ENCODE measurements at places on chromosomes 7 and 10.

- DNase-seq: no peak
Measured at GRCh38 chr7:136890399-136890798, 21.9 kb downstream of the CHRM2 start.

DNA sequence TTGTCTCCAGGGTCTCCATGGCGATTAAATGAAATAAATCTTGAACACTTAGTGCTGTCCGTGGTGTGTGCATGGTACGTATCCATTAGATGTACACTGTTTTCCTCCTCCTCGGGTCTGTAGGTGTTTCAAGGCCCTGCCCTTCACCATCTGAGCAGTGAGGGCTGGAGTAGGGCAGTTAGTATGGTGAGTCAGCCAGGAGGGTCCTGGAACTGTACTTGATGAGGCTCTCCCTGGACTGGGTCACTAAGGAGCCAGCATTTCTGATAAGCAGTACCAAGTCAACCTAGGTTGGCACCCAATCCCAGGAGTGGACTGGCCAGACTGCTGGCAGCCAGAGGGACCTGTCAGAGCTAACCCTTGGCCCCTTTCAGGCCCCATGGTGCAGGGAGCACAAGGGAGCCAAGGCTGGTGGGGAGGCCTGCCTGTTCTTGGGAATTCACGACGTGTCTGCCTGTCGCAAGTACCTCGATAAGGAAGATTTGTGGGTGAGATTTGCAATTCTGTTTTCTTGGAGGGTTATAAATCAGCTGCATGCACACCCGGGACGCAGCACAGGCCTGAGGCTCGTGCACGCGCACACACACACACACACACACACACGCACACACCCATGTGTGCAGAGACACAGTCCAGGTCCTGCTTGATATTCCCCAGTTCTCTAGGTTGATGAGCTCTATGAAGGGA, 114.2 kb downstream of the ZMIZ1 start:
- no peak for DNase-seq

- DNase-seq: no peak
Measured at GRCh38 chr7:88357781-88358525, 51.3 kb upstream of the STEAP4 start.

DNA sequence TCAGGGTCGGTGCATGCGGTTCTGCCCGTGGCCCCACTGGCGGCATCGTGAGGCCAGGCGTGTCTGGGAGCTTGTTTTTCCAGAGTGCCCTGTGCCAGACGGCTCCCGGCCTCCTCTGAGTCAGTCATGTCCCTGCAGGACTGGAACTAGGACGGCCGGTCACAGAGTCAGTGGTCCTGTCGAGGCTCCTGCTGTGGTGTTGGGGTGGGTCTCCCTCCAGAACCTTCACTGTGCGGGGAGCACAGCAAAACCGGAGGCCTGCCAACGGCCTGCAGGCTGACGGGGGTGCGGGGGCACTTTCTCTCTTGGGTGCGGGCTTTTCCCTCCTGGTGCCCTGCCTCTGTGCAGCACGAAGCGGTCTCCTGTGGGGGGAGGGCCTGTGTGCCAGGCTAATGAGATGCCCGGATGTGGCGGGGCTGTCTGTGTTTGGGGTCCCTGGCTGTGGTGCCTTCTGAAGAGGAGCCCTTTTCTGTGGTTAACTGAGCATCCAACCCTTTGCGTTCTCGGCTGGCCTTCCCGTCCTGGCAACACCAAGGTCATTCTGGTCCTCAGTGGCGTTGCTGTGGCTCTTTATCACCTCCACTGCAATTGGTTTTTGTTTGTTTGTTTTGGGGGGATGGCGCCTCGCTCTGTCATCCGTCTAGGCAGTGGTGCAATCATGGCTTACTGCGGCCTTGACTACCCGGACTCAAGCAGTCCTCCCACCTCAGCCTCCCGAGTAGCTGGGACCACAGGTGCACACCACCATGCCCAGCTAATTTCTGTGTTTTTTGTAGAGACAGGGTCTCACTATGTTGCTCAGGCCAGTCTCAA, 8.0 kb downstream of the GET4 start:
- DNase-seq: no peak

DNA sequence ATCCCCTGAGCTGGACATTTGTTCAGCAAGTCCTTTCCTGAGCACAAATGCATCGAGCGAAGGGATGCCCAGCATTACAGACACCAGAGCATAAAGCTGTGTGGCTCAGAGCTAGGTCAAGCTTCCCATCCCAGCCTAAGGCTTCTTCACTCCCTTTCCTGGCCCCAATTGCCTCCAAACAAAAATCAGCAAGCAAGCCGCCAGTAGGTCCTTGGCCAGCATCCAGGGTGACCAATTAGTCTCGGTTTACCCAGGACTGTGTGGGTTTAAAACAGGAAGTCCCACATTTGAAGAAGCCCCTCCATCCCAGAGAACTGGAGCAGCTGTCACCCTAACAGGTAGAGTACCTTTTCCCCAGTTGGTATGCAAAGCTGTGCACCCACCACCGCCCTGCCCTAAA, 51.2 kb downstream of the PRKAG2 start:
- no peak for DNase-seq

GRCh38 chr10:26697163-26697921, at the start of gene PDSS1:
PDSS1 (plus strand) TSS chr10:26697701; CDS start chr10:26697712, 11 bp downstream.
- peak; percentile 68 for DNase-seq

Measured in activated naive CD4-positive, alpha-beta T cell treated with anti-CD3 and anti-CD28 coated beads, Interleukin-2, amount 50 U/mL, for 72 hours (primary cell).